ENCODE measurements at places on chromosomes 3 and 15. TPM values are rescaled to one million over a fixed set of nuclear protein-coding genes. Genes with fewer than 3 reads are reported as not detected.

DNA sequence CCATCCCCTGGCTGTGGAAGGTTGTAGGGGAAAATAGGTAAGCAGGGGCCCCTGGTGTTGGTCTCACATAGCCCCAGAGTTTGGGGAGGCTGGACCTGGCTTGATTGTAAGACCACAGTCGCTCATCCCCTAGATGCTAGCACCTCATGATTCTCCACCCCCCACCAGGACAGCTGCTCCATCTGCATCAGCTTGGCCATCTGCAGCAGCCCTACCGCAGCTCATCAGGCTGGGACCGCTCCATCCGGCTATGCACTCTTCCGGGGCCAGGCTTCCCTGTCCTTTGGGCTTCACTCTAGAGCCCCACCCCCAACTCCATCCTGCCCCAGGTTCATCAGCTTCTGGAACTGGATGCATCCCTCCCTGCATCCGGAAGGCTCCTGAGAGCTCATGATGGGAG, 12.6 kb downstream of the SCN5A start:
- no peak for DNase-seq

DNA sequence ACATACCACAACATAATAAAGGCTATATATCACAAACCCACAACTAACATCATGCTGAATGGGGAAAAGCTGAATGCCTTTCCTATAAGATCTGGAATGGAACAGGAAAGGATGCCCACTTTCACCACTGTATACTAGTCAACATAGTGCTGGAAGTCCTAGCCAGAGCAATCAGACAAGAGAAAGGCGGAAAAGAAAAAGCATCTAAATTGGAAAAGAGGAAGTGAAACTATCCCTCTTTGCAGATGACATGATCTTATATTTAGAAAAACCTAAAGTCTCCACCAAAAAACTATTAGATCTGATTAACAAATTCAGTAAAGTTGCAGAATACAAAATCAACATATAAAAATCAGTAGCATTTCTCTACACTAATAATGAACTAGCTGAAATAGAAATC, 14.6 kb upstream of the PIK3CA start:
- no peak for DNase-seq

DNA sequence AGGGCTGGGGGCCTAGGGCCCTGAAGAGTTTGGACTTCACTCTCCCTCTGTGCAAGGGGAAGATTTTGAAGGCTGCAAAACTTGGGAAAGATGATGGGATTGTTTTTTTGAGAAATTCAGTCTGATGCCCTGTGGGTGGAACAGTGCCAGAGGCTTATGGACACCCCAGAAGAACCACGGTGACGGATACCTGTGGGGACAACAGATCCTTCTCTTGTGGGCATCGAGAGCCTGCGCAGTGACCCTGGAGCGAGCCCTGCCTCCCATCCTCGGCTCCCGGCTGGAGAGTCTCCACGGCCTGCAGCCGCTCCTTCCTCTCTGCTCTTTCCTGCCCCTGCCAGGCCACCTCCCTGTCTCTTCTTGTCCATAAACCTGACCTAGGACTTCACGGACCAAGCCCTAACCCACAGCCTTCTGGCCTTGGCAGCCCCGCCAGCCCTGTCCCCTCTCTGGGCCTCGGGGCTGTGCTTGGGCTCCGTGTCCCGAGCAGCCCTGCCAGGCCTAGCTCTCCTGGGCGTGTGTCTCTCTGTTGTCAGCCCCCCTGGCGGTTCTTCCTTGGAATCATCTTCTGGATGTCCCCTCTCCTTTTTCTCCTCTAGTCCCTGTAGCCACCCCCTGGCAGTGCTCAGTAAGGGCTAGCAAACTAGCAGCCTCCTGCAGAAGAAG, 98.4 kb downstream of the VGLL4 start:
- DNase-seq, result no peak

DNA sequence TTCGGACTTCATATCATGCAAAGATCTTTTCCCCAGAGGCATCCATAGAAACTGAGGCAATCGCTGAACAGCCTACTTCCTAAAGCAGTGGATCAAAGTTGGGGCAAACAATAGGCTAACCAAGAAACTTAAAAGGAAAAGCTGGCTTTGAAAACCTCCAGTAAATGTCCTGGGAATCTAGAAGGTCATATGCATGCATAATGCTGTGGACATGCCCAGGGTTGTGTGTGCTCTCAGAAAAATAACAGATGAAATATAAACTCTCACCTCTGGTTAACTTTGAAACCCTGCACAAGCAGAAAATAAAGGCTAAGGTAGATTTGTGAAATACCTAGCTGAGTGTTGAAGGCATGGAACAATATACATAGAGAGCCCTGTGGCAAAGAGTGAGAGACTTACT, 96.3 kb downstream of the MYO9A start:
- DNase-seq, result no peak

GRCh38 chr3:71695000-71695482, 30.2 kb downstream of the EIF4E3 start:
- no peak for DNase-seq

- DNase-seq, result no peak
These were observed 39.2 kb downstream of the CMTM7 start for GRCh38 chr3:32430900-32431299.

GRCh38 chr3:51845129-51845528, 16.3 kb upstream of the IQCF2 start:
- DNase-seq, result no peak

Gene MYLK
- total RNA-seq, result 144 TPM

DNA sequence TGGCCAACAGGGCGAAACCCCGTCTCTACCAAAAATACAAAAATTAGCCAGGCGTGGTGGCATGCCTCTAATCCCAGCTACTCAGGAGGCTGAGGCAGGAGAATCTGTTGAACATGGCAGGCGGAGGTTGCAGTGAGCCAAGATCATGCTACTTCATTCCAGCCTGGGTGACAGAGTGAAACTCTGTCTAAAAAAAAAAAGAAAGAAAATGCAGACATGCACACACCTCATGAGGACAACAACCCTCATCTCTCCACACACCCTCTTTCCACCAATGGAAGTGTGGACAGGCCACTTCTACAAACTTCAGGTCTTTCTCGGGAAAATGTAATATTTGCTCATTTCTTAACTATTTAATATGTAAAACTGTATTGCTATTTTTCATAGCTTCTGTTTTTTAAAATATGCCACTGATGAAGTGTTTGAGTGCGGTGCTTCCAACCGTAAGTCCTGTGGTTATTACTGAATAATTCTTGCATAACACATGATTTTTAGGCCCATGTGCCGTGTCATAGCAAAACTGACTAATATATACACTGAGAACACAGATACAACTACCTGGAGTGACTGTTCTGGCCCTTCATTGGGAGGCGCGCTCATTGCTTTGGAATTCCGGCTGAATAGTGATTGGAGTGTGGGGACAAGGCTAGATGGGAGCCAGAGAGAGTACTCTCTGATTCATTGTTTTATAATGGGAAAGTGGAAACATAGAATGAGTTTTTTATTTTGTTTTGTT, 23.1 kb downstream of the LRRC31 start:
- DNase-seq, result no peak

Gene CASR
- 0.30 TPM for total RNA-seq

- no peak for DNase-seq
These were observed 107.7 kb downstream of the CHCHD4 start for GRCh38 chr3:14016900-14017475.

Gene RARRES1
- total RNA-seq, result 1.3 TPM

DNA sequence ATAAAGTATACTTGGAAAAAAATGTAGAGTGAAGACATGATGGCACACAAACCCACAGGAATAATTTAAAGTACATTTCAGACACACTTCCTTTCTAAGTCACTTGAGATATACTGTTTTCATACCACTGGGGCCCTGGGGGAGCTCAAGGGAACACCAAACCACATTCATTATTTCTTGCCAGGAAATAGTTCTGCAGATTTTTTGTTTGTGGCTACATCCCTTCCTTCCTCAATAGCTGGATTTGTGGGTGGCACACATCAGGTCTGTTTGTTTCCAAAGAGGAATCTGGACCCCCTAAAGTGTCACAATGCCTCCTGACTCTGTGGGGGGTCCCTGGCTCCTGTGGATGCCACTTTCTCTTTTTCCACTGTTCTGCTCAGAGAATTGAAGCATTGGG, 153.5 kb upstream of the COL8A1 start:
- DNase-seq, result no peak

Gene RASGRF1
- total RNA-seq, result not detected

DNA sequence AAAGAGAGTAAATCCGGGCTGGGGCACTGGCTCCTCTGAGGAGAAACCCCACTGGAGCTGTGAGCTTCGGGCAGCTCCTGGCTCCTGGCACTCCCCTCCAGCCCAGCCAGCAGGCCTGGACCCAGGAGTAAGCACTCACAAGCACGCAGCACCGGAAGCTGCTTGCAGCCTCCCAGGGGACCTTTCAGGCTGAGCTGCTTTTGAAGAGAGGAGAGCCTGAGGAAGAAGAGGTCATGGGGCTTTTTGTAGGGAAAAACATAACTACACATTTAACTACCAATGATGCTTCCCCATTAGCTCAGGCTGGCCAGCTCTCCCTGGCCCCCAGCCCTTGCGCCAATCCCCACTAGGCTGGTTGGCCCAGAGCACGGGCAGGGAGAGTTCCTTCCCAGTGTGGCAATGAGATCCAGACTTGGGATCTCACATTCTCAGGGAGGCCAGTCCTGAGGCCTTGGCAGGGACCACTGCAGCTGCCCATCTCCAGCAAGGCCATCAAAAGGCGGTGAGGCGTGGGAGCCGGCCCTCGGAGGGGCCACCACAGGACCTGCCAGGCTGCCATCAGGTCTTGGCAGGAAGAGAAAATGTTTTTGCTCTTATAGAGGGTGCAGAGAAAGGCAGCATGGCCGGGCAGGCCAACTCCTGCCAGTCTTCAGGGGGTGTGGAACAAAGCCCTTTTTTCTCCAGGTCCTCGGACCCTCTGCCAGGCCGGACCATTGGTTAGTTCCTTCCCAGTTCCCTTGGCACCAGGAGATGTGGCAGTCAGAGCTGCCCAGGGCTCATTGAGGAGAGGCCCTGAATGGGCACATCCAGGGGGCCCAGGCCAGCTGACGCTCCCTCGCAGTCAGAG, 41.5 kb upstream of the MFGE8 start:
- DNase-seq, result no peak

- DNase-seq, result no peak
These were observed 23.9 kb downstream of the RBPMS2 start for GRCh38 chr15:64751464-64751863.

Gene CCDC80
- 0.75 TPM for total RNA-seq

- peak; percentile 70 for DNase-seq
These were observed 29.3 kb downstream of the NFKBIZ start for GRCh38 chr3:101878589-101878988.

GRCh38 chr3:100838157-100838556, 128.9 kb downstream of the TFG start:
- DNase-seq, result no peak

Gene ZBTB47
- 5.0 TPM for total RNA-seq

DNA sequence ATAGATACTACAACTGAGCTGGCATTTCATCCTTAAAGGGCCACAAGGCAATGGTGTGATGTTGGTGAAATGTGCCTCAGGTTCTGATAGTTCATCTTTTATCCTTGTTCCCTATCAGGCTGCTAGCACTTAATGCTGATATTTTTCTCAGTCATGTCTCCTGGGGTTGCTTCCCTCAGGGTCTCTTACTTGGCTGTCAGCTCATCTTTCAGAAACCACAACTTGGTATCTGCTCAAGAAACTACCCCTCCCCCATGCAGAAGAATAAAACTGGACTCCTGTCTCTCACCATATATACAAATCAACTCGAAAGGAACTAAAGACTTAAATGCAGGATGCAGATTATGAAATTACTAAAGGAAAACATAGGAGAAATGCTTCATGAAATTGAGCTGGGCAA, 308.1 kb downstream of the CHST2 start:
- DNase-seq, result no peak

GRCh38 chr15:40790718-40791117, 16.2 kb upstream of the ZFYVE19 start:
- no peak for DNase-seq

GRCh38 chr3:64209866-64210621, 15.2 kb downstream of the PRICKLE2 start:
- no peak for DNase-seq

DNA sequence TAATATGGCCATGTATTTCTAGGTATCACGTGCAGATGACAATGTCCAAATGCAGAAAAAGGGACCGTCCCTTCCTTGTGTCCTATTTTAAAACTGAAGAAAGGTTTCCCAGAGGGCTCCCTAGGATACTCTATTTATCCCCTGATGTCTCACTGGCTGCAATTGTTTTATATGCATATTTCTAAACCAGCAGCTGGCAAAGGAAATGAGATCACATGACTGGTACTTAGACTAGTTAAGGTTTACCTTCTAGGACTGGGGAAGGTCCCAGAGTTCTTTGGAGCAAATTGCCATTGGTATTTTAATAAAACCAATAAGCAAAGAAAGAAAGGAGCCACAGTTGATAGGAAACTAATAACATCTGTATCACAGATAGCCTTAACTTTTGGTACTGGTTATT, 29.5 kb downstream of the GTF2E1 start:
- no peak for DNase-seq

Gene SEMA6D
- 2.7 TPM for total RNA-seq

Gene TMEM207
- total RNA-seq, result not detected

- DNase-seq, result no peak
These were observed 368.9 kb upstream of the PLSCR5 start for GRCh38 chr3:146974001-146974400.

DNA sequence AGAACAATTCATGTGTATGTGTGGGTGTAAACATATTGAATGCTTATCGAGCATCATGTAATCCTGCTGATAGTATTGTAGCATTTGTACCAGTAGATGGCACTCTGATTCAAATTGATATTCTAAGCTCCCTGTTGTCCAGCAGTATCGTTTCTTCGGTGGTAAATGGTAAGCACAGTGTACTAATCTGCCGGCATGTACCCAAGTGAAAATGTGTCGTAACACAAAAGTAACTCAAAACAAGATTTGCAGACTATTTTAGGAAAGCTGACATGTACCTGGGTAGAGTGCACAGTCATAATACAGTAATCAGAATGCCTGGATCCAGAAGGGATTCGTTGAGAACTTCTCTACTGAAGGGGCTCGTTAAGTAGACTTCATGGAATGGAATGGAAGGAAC, 31.7 kb upstream of the MNS1 start:
- no peak for DNase-seq

DNA sequence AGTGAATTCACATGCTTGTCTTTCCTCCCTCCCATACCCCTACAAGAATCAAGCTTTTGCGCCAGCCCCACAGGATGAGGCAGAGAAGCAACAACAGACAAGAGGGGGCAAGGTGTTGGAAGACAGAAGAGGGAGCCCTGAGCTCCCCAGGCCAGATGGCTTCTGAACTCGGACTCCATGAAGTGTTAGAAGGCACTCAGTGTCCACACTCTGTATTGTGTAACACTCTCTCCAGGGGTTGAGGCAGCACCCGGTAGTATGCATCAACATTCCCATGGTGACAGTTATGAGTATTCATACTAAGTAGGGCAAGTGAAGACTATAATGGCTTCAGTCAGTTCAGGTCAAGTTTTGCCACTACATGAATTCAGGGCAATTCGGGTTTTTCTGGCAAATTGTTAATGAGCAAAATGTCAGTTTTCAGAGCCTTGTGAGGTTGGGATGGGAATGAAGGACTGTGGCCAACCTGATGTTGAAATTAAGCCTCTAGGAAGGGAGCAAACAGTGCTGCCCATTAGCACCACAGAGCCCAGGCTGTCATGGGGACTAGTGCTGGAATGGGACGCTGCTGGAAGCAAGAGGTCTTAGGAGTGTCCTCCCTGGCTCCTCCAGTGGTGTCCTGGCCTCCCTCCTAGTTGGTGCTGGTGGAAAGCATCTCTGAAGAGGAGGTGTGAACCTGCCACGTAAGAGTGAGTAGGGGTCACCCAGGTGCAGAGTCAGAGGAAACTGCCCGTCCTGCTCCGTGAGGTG, 79.4 kb downstream of the KLF15 start:
- no peak for DNase-seq
